Fibroblast of gingiva (primary cell): ENCODE measurements at places on chromosomes 1 and 21.

DNA sequence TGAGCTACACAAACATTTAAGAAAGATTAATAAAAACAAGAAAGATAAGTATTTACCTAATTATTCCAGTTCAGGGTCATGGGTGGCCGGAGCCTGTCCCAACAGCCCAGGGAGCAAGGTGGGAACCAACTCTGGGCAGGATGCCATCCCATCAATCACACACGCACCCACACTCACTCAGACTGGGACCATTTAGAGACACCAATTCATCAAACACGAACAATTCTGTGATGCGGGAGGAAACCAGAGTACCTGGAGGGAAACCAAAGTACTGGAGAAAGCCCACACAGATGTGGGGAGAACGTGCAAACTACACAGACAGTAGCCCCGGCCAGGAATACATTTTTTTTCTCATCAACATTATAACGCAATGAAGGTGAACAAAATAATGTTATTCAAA lies 16.2 kb downstream of the WASF2 start:
- no peak for DNase-seq

DNA sequence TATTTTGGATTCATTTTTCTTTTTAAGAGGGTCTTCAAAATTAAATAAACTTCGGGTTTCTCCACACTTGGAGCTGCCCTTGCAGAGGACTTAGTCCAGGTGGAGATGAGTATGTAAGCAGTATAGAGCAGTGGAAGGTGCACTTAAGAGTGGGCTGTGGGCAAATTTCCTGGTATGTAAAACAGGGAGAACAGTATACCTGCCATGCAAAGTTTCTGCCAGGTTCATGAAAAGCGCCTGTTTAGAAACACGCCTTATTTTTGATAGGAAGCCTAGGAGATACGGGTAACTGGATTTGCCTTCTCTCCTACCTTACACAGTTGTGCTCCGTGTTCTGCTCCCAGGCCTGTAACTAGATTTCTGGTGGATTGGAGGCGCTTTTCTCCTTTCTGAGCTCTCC lies 1.2 kb downstream of the KDM4A start:
- DNase-seq = no peak

GRCh38 chr1:24930260-24931145 lies at the start of gene RUNX3:
Gene RUNX3, minus strand, starts transcription at chr1:24930276. Its CDS starts 408 bp downstream, at chr1:24929868.
- peak; percentile 90 for DNase-seq

- peak; percentile 93 for DNase-seq
Measured at GRCh38 chr1:225508538-225509375, 80.9 kb upstream of the LBR start.

GRCh38 chr21:27400045-27400444 lies 433.2 kb upstream of the ADAMTS5 start:
- DNase-seq = no peak

DNA sequence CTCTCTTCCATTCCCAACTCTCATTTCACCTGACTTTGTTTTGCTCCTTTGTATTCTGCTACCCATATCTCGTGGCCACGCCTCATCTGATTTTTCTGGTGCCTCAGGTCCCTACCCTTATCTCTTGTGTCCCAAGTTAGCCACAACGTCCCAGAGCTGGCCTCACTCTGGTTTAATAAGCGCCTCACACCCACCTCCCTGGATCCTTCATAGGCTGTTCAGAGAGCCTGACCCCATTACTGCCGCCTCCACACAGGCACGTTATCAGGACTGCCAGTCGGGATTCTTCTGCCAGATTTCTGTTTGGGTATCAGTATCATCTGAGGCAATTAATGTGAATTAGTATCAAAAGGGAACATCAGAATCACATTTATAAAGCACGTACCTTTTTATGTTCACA lies 34.7 kb upstream of the TMEM125 start:
- DNase-seq = no peak

DNA sequence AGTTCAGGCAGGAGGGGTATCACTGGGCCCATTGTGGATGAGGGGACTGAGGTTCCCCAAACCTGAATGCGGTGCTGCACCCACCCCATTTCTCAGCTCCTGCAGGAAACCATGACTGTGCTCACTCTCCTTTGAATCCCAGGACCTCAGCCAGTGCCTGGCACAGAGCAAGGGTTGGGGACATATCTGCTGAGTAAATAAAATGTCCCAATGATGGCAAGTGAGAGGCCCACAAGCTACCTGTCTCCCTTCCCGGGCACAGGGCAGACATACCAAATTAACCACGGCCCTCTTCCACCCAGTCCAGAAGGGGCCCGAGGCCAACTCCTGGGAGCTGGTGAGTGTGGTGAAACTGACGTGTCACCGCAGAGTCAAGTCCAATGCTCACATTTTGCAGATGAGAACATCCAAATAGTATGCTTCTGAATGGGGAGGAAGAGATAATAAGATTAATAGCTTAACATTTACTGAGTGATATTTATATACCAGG lies 97.6 kb downstream of the EPHB2 start:
- DNase-seq = peak; percentile 74

DNA sequence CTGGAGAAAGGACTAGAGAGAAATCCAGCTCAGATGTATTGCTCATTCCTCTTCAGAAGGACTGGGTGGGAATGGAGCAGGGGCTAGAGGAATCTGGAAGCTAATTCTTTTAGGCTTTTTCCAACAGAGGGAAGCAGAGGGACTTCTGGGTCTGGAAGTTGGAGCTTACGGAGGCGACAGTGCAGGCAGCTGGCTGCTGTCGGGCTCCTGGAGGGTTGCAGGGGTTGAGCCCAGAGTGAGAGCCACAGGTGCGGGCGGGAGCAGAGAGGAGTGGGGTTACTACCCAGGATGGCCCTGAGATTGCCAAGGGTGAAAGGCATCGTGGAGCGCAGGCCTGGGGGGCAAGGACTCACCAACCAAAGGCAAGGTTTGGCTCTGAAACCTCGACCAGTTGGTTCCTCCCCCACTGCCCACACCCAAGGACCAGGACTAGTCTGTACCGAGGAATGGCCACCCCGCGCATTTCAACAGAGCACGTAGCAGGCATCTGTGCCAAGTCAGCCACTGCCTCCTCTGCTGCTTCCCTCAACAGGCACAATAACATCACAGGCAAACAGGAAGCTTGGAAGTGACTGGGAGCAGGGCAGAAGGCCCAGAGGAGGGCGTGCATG lies 22.7 kb upstream of the EDN2 start:
- no peak for DNase-seq

DNA sequence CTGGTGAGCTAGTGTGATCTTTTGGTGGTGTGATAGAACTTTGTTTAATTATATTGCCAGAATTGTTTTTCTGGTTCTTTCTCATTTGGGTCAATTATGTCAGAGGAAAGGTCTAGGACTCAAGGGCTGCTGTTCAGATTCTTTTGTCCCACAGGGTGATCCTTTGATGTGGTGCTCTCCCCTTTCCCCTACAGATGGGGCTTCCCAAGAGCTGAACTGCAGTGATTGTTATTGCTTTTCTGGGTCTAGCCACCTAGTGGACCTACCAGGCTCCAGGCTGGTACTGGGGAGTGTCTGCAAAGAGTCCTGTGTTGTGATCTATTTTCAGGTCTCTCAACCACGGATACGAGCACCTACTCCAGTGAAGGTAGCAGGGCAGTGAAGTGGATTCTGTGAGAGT lies 25.9 kb upstream of the CD84 start:
- DNase-seq = no peak

GRCh38 chr1:55639051-55639450 lies 423.9 kb upstream of the USP24 start:
- DNase-seq = no peak

GRCh38 chr1:215776336-215776735 lies 209.2 kb downstream of the KCTD3 start:
- no peak for DNase-seq

DNA sequence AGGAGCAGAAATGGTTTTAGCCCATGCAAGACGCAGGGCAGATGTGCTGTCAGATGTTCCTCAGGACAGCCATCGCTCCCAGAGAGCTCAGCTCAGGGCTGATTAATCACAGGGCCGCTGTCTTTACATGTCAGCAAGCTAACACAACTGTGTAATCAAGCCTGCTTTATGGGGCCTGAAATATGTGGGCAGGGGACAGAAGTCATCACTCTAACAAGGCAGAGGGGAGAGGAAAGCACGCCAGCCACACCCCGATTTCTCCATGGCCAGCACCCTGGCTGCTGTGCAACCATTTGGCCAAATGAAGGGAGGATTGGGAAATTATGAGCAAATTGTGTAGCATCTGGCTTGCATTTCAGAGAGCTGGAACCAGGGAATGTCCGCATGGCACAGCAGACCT lies 368.8 kb downstream of the NPHP4 start:
- peak; percentile 50 for DNase-seq

DNA sequence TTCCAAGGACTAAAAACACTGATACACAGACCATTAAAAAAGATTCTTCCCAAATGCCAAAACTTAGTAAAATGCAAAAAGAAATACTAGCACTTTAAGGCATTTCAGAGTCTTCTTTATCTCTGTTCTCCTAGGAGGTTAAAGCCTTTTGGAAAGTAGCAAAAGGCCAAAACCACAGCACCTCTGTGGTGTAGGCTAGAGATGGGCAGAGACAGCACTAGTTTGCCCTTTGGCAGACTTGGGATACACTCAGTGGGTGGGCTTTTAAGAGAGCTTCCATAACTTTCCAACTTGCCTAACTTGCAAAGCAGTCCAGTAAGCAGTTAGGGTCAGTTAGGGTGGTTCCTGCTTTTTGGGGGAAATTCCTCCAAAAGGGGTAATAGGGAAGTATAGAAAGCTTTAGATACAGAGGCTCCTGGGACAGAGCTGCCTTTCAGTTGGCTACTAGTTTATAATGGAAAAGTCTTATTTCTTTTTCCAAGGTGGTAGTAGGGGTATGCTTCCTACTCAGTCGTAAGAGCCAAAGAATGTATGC lies 17.9 kb upstream of the PTCH2 start:
- DNase-seq = no peak
